ENCODE measurements at places on chromosomes 2 and 18.

DNA sequence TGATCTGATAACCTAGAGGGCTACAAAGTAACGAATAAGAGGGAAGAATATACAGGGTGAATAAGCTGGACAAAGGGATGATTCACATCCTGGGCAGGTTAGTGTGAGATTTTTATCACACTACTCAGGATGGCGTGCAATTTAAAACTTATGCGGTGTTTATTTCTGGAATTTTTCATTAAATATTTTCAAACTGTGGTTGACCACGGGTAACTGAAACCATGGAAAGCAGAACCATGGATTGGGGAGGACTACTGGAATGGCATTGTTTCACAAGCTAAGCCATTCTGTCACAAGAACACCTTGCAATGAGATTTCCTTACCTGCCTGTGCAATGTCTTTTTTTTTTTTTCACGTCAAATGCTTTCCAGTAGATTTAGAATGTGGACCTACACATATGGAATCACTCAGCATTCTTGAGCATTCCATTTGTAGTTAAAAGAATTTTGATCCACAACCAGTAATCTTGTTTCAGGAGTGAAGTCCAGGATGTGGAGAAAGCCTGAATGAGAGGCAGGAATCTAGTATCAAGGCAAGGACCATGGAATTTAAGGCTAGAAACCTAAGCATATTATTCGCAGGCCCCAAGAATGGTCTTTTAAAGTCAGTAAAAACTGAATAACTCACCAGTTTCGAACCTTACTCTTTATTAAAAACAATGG, 8.0 kb upstream of the CDK15 start:
- DNase-seq: no peak

DNA sequence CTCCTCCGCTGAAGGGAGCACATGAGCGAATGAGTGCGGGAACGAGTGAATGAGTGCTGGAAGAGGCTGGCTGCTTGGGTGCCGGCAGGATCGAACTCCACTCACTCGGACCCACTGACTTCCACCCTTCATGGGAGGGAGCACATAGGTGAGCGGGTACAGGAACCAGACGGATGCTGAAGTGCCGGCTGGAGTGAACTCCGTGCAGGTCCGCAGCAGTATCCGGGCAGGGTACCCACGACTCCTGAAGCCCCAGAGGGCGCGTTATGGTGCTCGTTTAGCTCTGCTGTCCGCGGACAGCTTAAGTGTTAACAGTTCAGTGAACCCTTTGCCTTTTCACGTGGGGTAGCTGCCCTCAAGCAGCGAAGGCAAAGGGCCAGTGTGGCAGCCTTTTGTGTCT, 23.2 kb downstream of the RPRM start:
- DNase-seq: no peak

DNA sequence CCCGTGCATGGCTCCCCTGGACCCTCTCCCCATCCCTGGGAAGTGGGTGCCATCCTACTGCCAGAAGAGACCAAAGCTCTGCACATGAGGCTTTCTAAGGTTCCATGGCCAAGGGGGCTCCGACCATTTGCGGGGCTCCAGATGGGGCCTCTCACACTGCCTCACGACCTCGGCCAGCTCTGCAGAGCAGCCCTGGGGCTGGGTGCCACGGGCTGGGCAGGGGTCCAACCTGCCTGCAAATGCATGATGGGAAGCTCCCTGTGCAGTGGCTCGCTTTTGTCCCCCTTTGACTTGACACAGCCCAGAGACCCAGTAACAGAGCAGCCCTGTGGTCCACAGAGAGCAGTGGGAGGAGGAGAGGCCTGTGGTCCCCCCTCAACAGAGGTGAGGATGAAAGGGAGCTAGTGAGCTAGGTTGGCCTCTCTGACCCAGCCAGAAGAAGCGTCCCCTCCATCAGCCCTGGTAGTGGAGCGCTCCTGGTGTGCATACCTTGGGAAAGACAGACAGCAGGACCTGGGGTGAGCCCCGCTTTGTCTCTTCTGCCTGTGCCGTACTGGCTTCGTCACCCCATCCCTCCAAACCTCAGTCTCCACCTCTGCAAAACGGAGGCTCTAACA, 174.1 kb downstream of the DDX1 start:
- DNase-seq: no peak

- peak; percentile 5 for DNase-seq
Measured at GRCh38 chr2:157055660-157056199, 201.8 kb upstream of the GALNT5 start.

GRCh38 chr2:8566774-8567468, 114.9 kb upstream of the ID2 start:
- DNase-seq: no peak

GRCh38 chr2:124480958-124481357, 455.9 kb downstream of the CNTNAP5 start:
- no peak for DNase-seq

GRCh38 chr2:241741016-241741415, 6.6 kb downstream of the D2HGDH start:
- no peak for DNase-seq

DNA sequence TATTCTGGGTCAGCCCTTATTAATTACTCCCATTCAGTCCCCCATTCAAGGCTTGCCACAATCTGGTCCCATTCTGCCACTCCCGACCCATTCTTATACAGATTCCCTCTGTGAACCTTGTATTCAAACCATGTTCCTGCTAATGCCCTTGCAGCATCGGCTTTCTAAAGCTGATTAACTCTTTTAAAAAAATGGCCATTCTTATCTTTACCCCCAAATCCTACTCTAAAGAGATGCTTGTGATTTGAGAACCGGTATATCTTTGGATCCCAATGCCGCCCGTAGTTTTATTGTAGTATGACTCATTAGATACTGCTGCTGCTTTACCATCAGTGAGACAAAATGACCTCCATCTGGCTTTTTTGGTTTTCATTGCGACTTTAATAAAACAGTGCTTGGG, 72.2 kb downstream of the XRCC5 start:
- no peak for DNase-seq

DNA sequence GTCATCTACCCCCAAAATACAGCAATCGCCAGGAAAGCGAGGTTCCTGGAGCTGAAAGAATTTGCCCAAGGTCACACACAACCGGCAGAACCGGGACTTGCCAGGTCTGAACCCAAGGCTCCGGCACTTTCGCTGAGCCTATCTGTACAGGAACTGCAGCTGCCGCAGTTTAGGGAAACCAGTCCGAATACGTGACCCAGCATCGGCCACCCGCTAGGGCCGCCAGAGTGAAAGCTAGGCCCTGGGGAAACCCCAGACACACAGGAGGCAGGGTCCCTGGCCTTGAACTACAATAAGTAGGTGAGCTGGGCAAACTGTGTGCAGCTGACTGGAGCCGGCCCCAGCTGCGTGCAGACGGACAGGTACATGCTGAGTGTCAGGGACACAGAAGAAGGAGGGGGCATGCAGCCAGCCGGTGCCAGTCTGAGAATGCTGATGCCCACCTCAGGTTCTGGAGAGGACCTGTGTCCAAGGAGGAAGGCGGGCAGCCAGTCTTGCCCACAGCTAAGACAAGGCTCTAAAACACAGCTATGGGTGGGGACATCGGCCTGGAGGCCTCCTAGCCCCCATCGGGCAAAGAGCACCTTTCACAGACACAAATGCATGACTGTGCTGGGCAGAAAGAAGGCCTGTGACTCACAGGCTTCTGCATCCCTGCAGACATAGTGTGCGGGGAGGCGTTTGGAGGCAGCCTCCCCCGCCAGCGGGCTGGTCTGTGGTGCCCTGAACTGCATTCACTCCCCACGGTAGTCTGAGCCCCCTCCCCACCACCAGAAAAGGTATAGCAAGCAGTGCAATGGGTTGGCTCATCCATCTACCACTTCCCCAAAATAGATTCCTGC, 107.4 kb upstream of the ID2 start:
- DNase-seq: peak; percentile 62

- no peak for DNase-seq
Measured at GRCh38 chr2:48717846-48718245, 37.7 kb downstream of the LHCGR start.

DNA sequence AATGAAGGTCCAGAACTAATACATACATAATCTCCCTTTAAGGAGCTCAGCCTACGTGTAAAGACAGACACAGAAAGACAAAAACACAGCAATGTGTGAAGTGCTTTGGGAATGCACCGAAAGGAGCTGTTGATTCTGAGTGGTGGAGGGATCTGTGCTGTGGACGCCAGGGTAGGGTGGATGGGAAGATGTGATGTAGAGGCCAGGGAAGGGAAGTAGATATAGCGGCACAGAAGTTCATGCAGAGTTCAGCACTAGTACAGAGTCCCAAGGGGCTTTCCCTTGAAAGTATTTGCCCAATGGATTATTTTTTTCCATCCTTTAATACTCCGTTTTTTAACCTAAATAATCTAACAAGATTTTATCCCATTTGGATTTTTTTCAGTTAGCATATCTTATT, 32.1 kb upstream of the DOCK10 start:
- DNase-seq: no peak

DNA sequence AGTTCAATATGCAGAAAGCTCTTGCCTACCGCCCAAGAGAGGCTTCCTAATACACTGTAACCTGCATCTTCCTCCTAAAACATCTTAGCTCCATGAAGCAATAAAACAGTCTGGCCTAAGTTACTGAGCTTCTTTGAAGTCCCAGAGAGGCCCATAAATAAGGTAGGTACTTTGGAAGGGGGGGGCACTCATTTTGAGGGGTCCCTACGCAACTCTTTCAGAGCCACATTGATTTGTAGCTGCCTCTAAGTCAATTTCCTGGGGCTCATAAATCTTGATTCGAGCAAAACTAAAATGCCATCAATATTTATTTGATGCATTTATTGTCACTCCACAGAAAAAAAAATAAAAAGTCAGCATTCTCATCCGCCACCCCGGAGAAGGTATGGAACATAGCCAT, 60.4 kb upstream of the SIX2 start:
- no peak for DNase-seq

- no peak for DNase-seq
Measured at GRCh38 chr2:4464634-4465266, 761.4 kb downstream of the DCDC2C start.

GRCh38 chr2:241443486-241444223, 64.7 kb downstream of the STK25 start:
- DNase-seq: peak; percentile 93

All from KBM-7 (cell line).